ENCODE measurements at places on chromosomes 1 and 21.

DNA sequence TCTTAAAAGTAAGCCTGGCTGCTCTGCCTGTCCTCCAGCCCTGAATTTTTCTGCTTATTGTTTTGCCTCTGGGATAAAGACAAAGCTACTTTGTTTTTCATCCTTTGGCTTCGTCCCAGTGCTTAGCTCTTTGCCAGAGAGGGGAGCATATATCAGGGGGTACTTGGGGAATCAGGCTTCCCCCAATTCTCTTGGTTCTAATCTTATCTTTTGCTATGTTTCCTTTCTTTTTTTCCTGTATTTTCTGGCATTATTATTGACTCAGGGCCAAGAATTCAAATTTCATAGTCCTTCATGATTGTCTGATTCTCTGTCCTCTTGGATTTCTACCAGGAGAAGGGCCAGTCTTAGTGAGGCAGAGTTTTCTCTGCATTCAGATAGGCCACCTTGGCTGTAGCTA lies 51.2 kb downstream of the GIPC2 start:
- no peak for DNase-seq

DNA sequence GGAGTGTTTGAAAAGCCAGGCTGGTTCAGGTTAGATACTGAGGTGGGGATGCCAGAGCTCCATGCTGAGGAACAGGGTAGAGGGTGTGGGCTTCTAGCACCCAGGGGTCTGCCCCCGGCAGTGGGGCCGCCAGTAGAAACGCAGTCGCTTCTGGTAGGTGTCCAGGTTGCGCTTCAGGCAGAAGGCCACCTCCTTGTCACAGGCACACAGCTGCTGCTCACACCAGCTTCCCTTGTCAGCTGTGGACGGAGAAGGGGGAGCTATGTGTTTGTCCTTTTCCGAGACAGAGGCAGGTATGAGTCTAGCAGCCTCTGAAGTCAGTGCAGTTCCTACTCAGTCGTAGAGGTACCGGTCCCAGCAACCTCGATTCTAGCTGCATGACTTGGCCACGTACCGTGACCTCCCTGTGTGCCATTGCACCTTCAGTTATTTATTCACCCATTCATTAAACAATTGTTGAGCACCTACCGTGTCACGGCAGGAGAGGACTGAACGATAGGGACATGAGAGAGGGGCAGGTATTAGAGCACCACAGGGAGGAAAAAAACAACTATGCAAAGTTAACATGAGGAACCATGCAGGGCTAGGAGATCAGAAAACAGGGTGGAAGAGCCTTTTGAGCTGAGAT lies 5.2 kb downstream of the PLA2G2D start:
- DNase-seq: no peak

- DNase-seq: no peak
These were observed 34.9 kb downstream of the UTP25 start for GRCh38 chr1:209862391-209863356.

DNA sequence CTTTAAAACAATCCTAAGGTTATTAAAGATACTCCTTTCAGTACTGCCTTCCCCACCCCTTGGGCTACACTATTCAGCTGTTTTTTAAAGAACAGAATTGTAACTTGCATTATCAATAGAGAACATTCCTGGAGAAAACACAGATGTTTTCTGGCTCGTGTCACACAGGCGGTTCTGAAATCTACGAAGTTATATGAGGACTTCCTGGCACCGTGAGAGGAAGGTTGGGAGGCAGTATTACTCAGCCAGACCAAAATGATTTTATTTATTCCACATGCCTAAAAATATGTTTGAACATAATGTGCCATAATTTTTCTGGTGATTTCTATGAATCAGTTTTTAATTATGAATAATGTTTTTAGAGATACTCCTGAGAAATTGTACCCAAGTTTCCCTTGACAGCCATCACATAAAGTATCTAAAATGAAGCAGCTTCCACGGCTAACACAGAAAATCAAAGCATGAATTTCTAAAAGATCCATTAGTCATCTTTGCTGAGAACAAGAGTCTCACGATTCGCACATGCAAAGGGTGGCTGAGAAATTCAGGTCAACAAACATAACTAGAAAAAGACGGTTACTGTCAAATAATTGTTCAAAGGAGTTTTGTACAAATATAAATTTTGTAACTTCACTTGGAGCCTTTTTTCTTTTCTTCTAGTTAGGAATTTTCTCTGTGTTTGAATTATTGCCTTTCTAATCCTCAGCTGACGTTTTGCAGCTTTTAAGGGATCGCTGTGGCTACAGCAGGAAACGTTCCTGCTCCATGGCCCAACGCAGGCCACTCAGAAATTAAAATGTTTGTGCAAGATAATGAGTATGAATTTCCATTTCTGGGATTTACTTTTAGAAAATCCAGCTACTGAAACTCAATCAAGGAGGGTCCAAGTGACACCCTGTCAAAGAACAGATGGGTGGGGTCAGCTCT lies 8.0 kb upstream of the SIM2 start:
- no peak for DNase-seq

GRCh38 chr1:61282387-61282786 lies 200.0 kb downstream of the NFIA start:
- no peak for DNase-seq

- no peak for DNase-seq
These were observed 29.0 kb downstream of the POU2F1 start for GRCh38 chr1:167249702-167250101.

DNA sequence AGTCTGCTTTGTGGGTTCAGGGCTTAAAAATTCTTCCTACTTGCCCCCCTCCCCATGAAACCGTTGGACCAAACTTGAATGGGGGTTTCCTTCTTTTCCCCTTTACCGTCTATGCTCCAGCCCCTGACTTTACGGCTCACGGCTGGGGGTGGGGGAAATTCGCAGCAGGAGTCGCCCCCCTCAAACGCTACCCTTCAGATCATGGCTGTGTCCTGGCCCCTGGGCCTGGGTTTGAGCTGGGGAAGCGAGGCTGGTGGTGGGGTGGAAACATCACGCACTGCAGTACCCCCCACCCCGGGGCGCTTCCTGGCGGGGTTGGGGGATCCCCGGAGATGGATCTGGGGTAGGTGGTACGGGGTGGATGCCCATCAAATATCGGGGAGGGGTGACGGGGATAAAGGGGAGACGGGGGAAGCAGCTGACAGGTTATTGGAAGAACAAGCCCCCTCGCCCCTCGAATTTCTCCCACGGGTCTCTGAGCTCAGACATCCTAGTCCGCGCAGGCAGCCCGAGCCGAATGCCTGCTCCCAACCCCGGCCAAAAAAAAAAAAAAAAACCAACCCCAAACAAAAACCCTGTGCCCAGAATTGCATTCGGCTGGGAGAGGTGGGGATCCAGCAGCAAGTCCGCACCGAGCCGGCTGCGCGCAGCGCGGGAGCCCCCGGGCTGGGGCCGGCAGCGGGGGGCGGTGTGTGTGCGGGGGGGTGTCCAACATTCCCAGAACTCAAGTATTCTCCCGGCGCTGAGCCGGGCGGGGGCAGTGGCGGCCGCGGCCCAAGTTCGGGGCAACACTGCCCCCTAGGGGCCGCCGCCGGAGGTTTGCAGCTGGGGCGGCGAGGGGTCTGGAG lies 59.0 kb upstream of the ACOT11 start:
- DNase-seq: peak; percentile 56

GRCh38 chr1:172395576-172395975 lies 24.9 kb upstream of the C1orf105 start:
- DNase-seq: no peak

- DNase-seq: no peak
These were observed 29.8 kb upstream of the NFIA start for GRCh38 chr1:61052395-61053225.

DNA sequence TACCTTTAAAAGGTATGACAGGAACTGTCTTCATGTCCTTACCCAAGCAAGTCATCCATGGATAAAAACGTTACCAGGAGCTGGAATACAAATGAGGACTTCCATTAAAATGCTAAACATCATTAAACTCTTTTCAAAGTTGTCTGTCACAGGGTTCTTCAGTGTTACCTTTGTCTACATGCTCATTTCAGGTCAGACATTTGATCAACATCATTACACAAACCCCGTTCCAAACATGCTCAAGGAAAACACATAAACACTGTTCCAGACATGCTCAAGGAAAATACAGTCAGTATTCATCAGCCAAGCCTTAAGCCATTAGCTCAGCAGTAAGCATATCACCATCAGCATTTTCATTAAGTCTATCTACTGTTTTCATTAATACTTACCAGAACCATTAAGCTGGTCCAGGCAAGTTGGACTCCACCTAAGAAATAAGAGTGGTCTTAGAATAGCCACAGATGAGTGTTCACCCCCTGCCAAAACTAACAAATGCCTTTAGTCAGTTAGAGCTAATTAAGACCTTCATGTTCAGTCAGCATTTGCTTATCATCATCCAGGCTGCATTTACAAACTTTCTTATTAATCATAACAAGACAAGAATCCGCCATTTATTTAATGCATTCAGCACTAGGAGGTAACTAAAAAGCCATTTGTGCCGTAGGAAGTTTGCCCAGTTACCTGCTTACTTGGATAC lies 2.2 kb downstream of the GAS5 start:
- DNase-seq: peak; percentile 22
